ENCODE measurements at places on chromosomes 12 and 14.

DNA sequence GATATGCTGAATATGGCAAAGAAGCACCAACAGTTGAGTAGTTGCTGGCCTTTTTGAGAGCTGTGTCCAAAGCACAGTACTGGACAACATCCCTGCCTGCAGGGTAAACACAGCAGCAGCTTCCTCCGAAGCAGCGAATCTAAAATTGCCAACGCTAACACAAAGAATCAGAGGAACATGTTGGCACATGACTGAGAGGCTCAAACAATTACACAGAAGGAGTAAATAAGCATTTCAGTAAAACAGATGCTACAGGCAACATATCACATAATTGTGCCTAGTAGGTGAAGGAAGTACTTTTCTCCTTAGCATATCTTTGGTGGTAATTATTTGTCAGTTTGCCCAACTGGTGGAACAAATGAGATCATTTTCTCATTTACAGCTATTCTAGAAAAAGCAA, 52.1 kb downstream of the KICS2 start:
- DNase-seq, result no peak

DNA sequence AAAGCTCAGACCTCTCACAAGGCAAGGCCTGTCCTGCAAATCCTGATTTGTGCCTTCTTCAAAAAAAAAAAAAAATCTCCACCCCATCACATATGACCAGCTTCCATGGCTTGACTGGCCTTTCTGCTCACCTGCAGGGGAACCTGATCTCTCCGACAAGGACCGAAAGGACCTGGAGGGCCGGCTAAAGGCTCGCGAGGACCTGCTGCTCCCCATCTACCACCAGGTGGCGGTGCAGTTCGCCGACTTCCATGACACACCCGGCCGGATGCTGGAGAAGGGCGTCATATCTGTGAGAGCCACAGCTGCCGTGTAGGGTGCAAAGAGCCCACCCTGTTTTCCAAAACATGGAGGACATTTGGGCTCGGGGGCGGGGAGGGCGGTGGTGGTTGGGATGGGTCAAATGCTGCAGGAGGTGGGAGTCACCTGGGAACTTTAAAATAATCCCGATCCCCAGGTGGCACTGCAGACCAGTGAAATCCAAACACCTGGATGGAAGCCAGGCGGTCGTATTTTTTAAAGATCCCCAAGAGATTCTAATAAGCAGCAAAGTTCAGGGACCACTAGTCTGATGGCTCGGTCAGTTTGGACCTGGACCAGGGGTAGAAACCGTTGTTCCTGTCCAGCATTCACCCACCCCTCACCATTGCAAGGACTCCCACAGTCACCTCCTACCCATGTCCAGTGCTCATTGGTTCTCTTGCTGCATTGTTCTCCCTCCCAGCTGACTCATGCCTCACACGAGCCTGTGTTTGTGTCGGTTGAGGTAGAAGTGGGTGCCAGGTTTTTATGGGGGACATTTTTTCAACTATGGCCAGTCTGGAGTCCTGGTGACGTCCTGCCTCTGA, 44.8 kb downstream of the FOXN4 start:
- no peak for DNase-seq

GRCh38 chr12:108117163-108117849, 11.8 kb upstream of the WSCD2 start:
- no peak for DNase-seq

- no peak for DNase-seq
These were observed 78.0 kb downstream of the SRGAP1 start for GRCh38 chr12:63922474-63922873.

- no peak for DNase-seq
These were observed 234.2 kb upstream of the ARHGAP5 start for GRCh38 chr14:31842899-31843298.

DNA sequence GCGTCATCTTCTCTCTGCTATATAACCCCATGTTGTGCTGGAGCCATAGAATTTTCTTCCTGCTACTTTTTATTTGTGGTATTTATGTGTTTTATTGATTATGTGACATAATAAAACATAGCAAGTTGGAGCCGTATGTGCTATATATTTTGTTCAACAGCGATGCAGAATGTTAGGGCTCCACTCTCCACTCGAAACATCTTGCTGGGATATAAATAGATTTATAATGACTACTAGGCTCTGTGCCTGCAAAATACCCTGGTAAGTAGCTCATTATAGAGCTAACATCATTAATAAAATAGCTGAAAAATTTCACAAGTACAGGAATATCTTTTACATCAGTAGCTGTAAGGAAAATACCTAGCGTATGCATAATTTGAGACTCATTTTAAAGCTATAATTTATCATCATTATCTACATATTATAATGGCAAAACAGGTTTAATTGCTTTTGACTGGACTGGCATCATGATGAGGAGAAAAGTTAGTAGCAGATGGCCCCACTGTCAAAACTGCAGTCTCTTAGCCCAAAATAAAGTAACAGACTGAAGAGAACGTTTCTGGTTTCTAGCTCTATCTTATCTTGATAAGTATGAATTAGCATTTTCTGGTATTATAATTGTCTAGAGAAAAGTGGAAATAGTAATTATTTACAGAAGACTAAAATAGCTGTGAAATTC, 263.0 kb downstream of the NEDD1 start:
- no peak for DNase-seq

- no peak for DNase-seq
These were observed 233.0 kb upstream of the PLEKHG7 start for GRCh38 chr12:92469837-92470236.

DNA sequence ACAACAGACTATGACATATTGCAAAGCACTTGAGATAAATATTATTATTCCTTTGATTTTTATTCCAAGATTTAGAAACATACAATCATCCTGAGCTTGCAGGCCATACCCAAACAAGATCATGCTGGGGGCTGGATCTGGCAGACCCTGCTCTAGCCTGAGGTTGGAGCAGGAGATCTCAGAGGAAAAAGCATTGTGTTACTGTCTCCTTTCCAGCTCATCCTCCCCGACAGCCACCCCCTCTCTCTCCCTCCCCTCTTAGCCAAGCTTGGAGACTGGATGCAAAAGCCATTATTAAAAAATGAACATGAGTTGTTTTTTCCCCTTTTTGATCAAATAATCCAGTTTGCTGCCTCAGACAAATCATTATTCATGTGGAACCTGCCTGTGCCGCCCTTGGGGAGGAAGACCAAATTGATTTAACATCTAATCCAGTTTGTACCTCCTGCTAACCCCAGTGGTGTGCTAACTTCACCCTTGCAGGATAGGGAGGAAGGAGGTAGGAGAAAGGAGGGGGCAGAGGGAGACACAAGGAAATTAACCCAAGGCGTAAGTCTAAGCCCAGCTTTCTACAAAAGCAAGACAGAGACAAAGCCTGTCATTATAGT, 565.8 kb upstream of the TBX3 start:
- DNase-seq, result no peak

- DNase-seq, result no peak
These were observed 148.6 kb downstream of the ASCL1 start for GRCh38 chr12:103105971-103106597.

DNA sequence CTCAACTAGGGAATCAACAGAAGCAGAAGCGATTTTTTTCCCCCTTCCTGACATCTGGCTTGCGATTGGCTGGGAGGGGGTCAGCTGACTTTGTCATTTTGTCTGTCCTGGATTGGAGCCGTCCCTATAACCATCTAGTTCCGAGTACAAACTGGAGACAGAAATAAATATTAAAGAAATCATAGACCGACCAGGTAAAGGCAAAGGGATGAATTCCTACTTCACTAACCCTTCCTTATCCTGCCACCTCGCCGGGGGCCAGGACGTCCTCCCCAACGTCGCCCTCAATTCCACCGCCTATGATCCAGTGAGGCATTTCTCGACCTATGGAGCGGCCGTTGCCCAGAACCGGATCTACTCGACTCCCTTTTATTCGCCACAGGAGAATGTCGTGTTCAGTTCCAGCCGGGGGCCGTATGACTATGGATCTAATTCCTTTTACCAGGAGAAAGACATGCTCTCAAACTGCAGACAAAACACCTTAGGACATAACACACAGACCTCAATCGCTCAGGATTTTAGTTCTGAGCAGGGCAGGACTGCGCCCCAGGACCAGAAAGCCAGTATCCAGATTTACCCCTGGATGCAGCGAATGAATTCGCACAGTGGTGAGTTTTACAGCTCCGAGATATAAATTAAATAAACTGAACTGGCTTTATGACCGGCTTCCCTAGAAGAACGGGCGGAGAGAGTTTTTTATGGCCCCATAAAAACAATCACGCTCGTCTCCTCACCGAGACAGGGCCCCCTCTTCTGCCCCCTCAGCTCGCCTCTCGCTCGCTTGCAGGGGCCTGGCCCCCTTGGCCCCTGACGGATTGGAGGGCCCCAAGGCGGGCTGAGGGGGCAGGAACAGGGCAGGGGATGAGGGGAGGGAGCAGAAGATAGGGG, at the start of gene HOXC6:
HOXC6 (plus strand) TSS at position 127 of the 888 bp plus-strand sequence; CDS start at position 209, 82 bp downstream.
- DNase-seq, result no peak
